H4 (cell line): ENCODE measurements at places on chromosomes 1 and 21. TPM values are rescaled to one million over a fixed set of nuclear protein-coding genes. Genes with fewer than 3 reads are reported as not detected.

The ITLN2 gene
- total RNA-seq: not detected in 2 replicates

The FABP3 gene
- not detected in 2 replicates for total RNA-seq

DNA sequence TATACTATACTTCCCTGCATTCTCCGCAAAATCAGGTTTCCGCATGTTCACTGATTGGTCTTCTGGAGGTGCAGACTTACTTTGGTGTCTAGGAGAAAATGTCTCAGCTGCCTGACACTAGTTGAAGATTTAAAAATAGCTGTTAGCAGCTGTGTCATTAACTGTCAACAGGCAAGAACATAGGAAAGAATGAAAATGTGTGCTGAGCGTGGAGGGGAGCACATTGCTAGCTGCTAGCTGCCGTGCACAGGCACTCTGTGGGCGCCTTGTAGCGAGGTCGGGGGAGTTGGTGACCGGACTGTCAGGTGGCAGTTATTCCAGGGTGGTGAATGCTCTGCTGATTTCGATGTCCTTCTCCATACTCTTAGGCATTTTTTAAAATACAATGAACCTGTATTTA is 5.2 kb downstream of the FAAH start:
- no peak for DNase-seq

The LMX1A gene
- not detected in 2 replicates for total RNA-seq

GRCh38 chr1:22876359-22877111 is 96.1 kb downstream of the LACTBL1 start:
- no peak for DNase-seq

GRCh38 chr1:30084909-30085571 is 638.3 kb downstream of the MATN1 start:
- no peak for DNase-seq

DNA sequence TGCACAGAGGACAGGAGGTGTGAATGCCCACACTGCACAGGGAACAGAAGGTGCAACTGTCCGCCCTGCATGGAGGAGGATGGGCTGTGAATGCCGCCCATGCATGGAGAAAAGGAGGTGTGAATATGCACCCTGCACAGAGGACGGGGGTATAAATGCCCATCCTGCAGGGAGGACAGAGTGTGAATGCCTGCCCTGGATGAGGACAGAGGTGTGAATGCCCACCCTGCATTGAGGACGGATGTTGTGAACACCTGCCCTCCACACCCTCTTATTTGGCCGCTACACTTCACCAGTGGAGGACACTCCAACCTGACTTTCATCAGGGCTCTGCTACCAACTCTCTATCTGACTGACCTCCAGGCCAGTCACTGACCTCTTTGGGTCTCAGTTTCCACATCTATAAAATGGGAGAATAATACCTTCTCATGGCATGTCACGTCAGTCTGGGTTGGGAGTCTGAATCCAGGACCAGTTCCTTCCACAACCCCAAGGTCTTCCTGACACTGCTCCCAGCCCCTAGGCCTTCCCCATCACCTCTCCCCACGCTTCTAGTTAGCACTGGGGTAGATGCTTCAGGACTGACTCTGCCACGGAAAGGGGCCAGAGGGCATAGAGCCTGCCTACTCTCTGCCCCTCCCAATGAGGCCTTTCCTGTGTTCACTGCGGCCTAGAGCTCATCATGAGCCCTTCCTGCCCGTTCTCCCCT is 28.4 kb downstream of the ZBTB17 start:
- DNase-seq: no peak

DNA sequence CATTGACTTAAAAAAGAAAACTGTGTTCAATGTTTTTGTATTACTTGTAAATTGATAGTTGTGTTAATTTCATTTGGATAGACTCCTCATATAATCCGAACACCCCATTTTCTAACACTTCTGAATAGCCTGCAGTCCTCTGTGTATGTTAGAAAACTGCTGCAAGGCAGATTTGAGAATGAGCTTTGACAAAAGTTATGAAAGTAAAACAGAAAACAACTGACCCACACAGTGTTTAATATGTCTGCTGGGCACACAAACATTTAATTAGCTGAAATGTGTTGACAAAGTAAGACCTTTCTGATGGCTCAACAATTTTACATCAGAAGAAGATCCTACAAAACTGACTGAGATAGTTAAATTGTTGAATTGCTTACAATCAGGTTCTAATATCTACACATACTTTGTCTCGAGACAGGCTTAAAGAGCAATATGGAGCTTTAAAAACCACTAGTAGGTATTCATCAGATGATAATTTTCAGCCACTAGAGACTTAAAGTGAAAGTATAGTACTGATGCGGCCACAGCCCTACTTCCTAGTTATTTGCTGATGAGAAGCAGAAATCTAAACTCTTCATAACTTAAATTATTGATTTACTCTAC is 40.0 kb upstream of the PRMT6 start:
- peak; percentile 22 for DNase-seq

The KRTAP7-1 gene
- not detected in 2 replicates for total RNA-seq

DNA sequence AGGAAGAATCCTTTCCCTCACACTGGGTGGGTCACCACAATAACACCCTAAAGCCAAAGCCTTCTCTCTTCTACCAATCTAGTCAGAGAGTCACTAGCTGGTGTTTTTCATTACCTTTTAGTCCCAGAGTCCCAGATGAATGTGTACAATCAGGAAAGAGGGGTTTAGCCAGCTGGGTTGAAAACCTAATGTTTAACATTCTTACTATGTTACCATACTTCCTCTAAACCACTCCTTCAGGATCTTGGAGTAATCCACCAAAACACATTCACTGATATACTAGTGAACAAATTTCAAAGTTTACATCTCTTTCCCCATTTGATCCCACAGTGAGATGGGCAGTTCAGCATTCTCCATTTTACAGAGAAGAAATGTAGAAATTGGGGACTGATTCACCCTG is 9.7 kb downstream of the LPAR3 start:
- no peak for DNase-seq

GRCh38 chr21:15457965-15458364 is 271.8 kb upstream of the USP25 start:
- no peak for DNase-seq

GRCh38 chr1:5936126-5936525 is 56.1 kb downstream of the NPHP4 start:
- no peak for DNase-seq

DNA sequence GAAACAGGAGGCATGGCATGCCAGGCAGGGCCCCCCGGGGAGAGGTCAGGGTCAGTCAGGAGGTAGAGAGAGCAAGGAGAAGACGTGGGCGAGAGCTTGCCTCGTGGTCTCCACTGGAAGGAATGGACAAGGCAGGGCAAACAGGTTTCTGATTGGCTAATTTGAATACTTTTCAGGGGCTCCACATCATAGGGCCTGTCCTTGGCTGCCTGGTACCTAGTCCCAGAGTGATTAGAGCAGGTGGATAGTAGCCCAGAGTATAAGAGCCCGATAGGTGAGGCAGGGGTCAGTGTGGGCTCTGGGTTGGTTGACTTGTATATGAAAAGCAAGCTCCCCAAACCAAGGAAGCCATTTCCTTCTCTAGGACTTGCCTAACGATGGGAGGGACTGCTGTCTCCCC is 178.6 kb downstream of the ZP4 start:
- no peak for DNase-seq

The VWA1 gene
- total RNA-seq: 0.04 TPM in 1 of 2 replicates, not detected in the other

The MEGF6 gene
- 0.58 and 1.1 TPM in 2 replicates for total RNA-seq

GRCh38 chr1:82598337-82598736 is 797.6 kb downstream of the ADGRL2 start:
- DNase-seq: no peak

DNA sequence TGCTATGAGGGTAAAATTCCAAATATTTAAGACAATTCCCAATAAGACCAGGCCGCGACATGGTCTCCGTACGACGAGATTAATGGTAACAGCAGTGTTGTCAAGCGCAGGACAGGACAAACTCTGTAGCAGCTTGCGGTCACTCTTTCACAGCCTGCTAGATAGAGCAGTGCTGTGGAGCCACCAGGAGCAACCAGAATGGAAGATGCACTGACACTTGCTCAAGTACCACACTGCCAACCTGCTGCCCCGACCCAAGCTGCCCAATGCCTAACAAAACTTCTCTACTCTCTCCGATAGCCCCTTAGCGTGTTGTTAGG is 636 bp downstream of the WARS2 start:
- DNase-seq: no peak

DNA sequence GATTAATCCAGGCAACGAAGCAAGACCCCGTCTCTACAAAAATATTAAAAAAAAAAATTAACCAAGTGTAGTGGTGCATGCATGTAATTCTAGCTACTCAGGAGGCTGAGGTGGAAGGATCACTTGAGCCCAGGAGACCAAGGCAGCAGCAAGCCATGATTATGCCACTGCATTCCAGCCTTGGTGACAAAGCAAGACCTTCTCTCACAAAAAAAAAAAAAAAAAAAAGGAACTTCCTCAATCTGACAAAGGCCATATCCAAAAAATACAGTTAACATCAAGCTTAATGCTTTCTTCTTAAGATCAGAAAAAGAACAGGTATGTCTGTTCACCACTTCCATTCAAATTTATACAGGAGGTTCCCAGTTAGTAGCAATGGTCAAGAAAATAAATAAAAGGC is 54.4 kb downstream of the EVI5 start:
- DNase-seq: no peak

The GPX7 gene
- 0.14 TPM in 1 of 2 replicates, not detected in the other for total RNA-seq

GRCh38 chr1:116357487-116357886 is 15.6 kb upstream of the ATP1A1 start:
- DNase-seq: no peak

The GPR25 gene
- not detected in 2 replicates for total RNA-seq

DNA sequence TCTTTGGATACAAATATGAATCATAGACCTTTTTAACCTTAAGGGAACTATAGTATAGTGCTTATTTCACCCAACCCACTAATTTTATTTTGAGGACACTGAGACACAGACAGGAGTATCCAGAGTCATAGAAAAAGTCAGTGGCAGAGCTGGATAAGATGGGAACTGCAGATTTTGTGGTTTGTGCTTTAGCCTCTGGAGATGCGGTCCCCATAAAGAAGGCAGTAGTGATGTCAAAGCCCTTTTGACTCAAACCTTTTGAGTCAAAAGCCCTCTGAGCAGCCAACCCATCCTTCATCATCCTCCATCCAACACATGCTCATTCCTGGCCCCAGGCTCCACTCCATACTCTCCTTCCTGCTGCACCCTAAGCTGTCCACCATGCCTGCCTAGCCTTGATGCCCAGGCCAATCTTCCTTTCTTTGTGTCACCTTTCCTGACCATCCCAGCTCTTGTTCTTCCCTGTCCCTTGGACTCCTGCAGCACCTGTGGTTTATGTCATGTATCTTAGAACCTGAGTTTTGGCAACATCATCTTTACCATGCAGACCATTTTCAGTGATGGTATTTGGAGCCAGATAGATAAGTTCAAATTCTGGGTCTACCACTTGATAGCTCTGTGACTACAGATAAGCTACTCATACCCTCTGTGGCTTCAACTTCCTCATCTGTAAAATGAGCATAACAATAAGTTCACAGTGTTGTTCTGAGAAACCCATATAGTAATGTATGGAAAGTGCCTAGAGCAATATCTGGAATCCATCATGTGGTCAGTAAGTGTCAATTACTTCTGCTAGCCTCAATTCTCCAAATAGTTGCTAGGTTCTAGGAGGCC is 20.1 kb downstream of the SLAMF1 start:
- no peak for DNase-seq

DNA sequence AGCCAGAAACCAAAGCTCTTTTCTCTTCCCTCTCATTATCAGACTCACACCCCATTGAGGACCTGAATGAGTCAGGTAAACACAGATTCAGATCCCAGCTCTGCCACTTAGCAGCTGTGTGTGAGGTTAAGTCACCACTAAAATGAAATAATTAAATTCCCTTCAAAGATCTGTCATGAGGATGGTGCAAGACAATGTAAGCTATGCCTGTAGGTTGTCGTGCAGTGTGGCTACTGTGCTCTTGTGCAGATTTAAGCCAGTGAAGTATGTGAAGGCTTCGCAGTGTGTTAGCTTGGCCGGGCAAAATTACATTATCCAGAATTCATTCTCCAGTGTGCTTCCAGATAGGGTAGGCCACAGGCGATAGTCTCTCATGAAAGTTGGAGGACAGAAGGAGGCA is 13.6 kb downstream of the UBL4B start:
- no peak for DNase-seq

GRCh38 chr1:83052865-83053264 is 946.1 kb downstream of the TTLL7 start:
- no peak for DNase-seq

GRCh38 chr1:204478172-204478899 is 16.3 kb downstream of the PIK3C2B start:
- no peak for DNase-seq

DNA sequence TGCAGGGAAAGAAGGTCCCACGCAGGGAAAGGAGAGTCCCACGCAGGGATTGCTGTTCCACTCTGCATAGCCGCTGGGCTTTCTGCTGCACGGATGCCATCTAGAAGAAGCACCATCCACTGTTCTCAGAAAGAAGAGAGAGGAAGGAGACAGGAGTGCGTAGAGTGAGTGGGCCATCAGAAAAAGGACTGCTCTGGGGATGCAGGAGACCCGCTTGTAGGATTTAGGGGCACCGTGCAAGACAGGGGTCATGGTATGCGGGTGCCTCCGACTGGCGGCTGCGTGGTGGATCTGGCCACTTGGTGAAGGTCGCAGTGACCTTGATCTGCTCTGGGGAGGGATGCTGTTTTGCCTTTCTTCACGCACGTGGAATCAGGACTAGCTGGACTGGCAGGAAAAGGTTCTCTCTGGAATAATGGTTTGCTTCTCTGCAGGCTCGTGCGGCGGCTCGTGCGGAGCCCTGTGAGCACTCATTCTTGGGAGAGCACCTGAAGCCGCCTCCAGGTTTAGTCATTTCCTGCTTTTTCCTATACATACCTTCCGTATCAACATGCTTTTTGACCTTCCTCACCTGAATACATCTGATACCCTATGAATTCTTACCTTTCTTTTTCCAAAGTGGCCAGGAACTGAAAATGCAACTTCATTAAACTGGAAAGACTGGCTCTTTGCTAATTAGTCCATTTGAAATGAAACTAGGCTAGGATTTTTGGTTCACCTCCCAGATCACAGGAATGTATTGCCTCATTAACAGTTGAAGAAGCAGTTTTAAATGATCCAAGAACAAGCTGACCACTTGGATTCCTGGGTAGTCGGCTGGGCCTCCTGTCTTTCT is 181.6 kb downstream of the KIF26B start:
- no peak for DNase-seq

DNA sequence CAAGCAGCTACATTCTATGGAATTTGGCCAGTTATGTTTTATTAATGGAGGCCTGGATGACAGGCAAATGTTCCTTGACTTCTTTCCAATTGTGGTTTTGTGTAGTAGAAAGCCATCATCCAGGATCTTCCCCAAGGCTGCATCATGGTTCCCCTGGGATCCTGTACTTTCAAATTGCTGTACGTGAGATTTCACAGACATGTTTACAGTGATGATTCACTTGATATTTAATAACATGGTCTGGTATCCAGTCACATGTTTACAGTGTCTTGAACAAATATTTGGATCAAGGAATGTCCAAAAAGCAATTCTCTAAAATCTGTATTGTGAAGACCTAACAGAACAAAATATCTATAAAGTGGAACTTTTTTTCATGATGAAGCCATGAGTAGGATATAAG is 68.3 kb upstream of the ST6GALNAC3 start:
- peak; percentile 19 for DNase-seq

The PAPPA2 gene
- total RNA-seq: 2.0 and 2.1 TPM in 2 replicates

DNA sequence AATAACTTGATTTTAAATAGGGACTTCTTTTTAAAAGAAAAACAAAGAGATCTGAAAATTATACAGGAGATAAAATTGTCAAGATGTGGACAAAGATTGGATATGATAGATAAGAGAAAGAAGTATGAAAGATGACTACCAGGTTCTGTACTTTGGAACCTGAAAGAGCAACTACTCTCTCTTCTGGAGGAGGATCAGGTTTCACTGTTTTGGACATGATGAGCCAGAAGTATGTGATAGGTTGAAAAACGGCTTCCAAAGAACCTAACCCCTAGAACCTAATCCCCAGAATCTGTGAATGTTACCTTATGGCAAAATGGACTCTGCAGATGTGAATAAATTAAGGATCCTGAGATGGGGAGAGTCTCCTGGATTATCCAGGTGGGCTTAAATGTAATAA is 26.2 kb downstream of the RSBN1 start:
- DNase-seq: no peak
